ENCODE measurements at places on chromosomes 5 and 9.

- no peak for DNase-seq
Observed at GRCh38 chr9:111559000-111559610, 34.1 kb downstream of the ZNF483 start.

DNA sequence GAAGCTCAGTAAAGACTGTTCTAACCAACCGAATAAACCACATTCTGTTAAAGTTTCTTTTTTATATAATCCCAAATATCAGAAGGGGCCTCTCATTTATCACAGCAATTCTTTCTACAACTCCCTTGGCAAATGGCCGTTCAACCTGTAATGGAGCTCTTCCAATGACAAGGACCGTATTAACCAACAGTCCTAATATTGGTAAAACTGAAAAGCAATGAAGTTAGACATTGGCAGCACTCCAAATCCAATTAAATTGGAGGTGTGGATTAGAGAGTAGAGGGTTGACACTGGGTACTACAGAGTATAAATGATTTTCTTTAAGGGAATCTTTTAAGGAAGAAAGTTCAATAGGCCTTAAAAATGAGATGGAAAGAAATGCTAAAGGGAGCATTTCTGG, 842 bp downstream of the TMED7 start:
- DNase-seq = no peak

GRCh38 chr9:96399325-96399633, 15.8 kb upstream of the SLC35D2 start:
- no peak for DNase-seq

GRCh38 chr5:147760086-147760875, 22.2 kb downstream of the JAKMIP2 start:
- no peak for DNase-seq

GRCh38 chr5:116442095-116442534, 132.5 kb downstream of the SEMA6A start:
- no peak for DNase-seq

DNA sequence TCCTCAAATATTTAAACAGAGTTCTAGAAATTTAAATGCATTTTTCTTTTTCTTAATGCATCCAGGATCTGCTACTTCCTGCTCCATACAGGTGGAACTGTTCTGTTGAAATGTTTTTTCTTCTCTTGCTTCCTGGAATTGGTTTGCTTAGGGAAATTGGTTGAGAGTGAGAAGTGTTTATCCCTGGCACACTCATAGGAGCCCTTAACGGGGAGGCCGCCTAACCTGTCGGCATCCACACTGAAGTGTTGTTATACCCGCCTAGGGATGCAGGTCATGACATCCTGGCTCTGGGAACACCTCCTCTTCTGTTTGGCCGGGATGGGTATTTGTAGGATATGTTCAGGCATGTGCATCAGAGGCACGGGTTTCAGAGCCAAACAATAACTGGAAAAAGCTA, 239.7 kb downstream of the GADD45G start:
- no peak for DNase-seq

DNA sequence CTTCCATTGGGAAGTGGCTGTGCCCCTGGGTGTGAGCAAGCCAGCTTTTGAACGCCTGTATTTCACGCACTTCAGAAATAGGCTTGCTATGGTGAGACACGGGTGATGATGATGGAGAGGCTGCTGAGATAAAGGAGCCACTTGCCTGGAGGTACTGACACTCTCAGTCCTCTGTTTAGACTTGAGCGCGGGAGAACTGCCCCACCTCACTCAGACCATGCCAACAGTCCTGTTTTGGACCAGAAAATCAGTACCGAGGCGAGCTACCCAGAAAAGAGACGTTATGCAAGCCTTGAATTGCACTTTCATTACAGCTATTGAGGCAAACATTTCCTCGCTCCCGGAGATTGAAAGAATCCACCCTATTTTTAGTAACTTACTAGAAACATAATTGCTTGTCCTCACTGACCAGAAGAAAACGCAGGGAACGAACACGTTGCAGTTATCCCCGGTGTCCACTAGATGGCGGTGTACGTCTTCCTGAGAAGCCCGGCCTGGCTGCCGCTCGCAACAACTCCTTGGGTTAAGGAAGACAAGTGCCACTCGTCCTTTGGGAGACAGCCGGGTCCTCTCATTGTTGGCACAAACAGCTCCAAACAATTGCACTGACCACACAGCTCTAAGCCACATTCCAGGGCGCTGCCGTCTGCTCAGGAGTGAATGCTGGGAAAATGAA, 142.4 kb downstream of the PSAT1 start:
- peak; percentile 82 for DNase-seq

DNA sequence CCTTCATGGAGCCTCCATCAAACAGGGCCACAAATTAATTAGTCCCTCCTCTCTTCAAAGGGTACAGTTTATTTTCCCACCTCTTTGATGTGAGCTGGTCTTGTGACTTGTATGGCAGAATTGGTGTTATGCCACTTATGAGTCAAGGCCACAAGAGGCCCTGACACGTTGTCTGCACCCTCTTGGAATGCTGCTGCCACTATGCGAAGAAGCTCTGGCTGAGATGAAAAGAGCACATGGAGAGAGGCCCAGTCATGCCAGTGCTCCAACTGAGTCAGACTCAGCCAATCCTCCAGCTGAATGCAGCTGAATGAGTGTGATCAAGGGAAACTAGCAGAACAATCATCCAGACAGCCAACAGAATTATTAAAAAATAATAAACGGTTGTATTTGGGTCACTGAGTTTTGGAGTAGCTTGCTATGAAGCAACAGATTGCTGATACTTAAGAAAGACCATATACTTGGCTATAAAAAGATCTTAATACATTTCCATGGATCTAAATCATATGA, 128.3 kb downstream of the MARCHF11 start:
- DNase-seq = no peak

- DNase-seq = no peak
Observed at GRCh38 chr5:32241034-32241783, 67.1 kb upstream of the GOLPH3 start.

DNA sequence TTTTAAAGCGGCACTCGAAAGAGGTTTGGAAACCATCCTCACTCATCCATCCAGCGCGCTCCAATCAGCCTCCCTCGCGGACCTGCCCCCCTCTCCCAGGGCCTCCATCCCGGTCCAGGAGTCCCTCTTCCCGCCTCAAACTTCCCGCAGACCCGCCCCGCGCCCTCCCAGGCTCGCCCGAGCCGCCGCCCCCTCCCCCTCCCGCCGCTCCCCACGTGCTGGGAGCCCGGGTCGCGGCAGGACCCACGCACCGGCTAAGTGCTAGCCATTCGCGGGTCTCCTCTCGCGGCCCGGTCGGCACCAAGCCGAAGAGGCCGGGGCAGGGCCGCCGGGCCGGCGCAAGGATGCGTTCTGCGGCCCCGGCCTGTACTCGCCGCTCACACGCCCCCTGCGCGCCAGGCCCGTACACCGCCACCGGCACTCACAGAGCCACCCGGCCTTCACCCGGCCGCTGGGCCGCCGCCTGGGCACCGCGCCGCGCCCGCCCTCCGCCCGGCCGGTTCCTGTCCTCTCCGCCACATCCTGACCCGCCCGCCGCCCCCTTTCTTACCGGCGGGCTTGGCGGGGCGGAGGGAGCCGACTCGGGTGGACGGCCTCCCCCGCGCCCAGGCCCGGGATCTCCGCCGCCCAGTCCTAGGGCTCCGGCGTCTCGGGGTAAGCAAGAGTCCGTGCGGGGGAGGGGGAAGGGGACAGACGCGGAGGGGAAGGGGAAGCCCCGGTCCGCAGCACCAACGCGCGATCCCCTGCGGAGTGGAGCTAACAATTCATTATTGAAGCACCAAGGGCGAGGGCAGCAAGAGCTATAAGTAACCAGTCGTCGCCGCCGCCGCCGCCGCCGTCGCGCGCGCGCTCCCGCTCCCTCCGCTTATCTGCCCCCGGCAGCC, 576 bp downstream of the CHD1 start:
- DNase-seq = peak; percentile 15

DNA sequence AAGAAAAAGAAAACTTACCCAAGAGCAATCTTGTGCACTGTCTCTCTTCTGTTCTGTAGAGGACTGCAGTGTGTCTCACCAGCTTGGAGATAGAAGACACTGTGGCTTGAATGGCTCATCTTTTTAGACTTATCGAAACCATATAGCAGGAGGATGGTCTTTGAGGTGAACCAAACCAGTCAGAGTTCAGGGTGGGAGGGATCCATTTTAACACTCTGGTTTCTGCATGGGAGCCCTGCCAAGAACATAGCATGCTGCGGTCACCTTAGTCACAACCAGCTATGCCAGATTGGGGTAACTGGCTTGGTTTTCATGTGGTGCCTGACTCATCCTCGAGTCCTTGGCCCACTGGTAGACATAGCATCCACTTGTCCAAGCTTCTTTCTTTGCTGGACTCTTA, 135.1 kb downstream of the PAPPA start:
- peak; percentile 80 for DNase-seq

DNA sequence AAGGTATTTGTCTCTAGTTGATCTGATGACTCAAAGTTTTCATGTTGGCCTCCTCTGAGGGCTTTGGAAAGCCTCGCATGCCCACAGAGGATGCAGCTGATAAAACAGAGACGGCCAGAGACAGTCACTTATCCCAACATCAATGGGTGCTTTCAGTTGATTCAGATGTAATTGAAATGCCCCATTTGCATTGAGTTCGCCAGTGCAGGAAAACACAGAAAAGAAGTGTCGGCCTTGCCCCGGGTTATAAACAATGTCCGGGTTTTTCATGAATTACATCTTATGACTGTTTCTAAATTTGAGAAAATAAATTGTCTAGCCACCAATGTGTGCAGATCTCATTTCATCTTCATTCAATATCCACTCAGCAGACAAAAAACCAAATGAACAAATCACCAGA, 42.2 kb upstream of the ICE1 start:
- DNase-seq = no peak

- no peak for DNase-seq
Observed at GRCh38 chr5:165940541-165940940, 2350.9 kb upstream of the WWC1 start.

DNA sequence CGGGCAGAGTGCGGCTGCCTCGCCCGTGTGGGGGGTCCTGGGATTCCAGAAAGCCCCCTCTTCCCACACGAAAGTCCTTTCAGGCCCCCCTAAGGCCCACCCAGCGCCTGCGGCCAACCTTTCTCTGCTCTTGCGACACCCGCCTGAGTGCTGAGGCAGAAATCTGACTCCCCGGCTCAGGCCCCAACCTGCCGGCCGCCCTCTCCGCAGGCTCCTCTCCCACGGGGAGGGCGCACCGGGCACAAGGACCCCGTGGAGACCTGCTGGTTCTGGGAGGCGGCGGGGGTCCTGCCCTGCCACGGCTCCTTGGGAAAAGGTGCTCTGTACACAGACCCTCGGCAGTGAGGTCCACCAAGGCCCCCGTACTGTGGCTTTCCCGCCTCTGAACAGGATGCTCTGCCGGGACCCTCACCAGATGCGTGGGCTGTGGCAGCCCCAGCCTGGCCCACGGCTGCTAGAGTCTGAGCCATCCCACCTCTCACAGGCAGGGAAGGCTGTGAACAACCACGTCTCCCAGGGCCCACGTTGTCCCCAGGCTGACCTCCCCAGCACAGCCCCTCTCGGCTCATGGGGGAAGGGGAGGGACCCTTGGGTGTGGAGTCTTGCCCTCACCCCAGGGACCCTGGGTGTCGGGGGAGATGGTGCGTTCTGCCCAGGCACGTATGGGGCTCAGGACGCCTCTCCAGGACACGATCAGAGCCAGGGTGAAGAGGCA, 41.5 kb upstream of the EGFL7 start:
- DNase-seq = no peak

- no peak for DNase-seq
Observed at GRCh38 chr9:79026316-79026715, 545.4 kb upstream of the TLE4 start.

DNA sequence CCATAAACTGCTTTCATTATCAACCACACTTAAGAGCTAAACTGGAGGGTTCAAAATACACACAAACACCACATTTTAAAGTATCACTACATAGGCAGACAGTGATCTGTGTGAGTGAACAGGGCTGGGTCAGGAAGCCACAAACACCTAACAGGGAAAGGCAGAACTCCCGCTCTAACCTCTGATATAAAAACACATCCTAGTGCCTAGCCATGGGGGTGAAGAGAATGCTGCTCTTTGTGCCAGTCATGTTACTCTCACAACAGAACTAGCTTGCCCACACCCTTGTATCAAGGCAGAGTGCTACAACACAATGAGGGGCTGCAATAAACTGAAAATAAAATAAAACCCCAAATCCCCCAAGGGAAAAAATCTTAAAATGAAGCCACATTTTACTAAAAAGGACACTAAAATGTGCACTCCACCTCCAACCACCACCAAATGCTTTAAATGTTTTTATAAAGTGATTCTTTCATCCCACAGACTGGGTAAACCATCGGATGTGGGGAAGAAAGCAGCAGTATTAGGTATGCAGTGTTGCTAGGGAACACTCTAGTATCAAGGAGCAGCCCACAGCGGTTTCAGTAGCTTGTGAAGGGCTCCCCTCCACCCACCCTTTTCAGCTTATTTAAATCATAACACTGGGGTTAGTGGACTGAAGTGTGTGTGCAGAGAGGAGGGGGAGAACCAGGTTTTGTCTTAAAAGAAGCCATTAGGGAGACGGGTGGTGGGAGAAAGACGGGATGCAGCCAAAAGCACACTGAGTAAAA, 64.5 kb downstream of the TMEM161B start:
- DNase-seq = no peak

DNA sequence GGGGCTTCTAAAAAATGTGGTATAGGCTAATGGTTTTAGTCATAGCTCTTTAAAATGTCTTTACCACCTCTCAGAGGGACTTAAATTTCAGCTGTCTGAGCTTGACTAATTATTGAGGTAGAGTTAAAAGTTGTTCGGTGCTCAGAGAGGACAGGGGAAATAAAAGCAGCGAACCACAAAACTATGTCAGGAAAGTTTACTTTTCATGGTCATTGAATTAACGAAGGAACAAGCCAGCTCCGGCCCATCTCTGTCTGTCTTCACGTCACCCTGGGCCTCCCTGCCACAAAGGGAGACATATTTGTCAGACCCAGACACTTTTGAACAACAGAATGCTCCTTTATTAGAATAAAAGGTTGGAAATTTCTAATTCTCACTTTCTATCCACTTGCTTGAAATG, 98.8 kb upstream of the EFNA5 start:
- no peak for DNase-seq

DNA sequence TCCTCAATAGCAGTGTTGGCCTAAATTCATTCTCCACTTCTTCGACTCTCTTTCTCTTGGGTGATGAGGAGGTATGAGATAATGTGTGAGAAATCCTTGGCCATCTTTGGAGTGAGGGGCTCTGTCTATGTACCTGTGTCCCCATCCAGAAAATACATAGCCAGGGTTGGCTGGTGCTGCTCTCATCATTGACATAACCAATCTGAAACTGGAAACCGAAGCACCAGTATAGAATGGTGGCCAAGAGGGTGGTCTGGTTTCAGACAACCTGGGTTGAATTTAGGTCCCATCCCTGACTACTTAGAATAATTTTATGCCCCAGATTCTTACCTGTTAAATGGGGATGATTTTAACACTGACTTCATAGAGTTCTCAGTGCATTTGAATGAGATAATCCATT, 208.1 kb downstream of the ARHGAP26 start:
- DNase-seq = no peak
